ENCODE measurements at places on chromosomes 16 and 17.

DNA sequence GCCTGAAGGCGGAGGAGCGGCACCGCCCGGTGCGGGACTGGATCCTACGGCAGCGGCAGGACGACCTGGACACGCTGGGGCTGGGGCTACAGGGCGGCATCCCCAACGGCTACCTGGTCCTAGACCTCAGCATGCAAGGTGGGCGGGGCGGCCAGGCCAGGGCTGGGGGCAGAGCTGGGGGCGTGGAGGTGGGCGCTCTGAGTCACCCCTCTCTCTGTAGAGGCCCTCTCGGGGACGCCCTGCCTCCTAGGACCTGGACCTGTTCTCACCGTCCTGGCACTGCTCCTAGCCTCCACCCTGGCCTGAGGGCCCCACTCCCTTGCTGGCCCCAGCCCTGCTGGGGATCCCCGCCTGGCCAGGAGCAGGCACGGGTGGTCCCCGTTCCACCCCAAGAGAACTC, 7.9 kb downstream of the MSLN start:
- DNase-seq: no peak

DNA sequence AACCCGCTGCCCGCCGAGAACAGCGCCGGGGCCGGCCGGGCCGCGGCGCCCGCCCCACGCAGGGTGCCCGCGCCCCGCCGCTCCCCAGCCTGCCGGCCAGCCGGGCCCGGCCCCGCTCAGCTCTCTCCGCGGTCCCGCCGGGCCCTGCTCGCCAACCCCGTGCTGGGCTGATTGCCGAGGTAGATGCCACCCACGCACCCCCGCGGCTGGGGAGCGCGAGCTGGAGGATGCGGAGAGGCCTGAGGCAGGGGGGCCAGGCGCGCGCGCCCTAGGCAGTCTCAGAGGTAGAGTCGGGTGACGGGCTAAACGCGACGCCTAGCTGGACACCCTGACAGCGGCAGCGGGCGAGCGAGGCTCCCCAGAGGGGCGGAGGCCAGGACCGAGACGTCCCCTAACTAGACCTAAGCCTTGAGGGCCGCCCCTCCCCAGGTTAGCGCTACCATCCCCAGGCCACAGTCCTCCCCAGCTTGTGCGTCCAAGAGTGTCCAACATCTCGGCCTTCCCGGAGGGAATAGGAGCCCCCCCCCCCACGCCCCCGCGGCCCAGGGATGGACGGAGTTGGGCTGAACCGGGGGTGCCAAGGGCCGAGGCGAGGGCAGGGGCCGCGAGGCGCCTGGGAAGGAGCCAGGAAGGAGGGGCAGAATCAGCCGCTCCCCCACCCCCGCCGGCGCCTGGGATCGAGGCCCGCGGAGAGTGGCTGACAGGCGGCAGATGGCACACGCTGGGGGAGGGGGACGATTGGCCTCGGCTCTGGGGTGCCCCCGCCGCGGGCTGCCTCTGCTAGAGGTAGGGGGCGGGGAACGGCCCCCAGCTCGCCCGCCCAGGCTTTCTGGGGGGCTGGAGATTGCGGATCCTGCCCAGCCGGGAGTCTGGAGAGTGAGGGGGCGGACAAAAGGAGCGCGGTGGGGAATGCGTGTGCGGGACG, 2.5 kb upstream of the ZNF423 start:
- no peak for DNase-seq

DNA sequence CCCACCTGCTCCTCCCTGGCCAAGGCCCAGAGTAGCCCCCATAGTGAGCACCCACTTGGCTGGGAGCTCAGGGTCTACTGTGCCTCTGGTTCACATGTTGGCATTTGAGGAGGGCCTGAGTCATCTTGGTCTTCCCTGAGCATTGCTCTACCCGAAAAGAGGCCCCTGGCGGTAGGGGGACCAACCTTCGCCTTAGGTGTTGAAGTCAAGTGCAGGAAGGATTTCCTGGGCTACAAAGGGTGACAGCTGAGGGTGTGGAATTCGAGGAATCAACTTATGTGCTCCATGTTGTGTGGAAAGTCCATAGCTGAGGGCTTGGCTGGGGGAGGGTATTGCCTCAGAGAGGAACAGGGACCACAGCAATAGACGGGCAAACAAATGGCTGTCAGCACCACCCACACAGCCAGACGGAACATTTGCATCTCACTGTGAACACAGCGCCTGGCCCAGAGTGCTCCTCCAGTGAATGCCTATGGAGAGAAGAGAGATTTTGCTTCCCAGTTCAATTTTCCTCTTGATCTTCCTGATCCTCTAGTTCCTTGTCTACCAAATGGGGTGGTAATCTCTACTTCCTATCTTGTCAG, 35.6 kb upstream of the NGFR start:
- DNase-seq: no peak

DNA sequence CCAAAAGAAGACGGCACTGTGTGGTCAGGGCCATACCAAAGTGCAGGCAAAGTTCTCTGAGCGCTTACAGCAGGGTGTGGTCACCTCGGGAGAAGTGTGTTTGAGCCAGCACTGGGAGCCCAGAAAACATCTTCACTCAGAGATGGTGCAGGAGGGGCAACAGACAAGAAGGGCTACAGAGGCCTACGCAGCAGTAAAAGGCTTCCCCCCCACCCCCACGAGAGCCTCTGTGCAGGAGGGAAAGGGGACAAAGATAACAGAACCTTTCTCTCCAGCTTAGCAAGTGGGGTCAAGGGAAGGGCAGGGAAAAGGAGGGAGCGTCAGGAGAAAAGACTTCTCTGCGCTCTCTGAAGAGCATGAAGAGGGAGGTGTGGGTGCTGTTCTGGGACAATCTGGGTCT, 2.8 kb downstream of the VAT1 start:
- no peak for DNase-seq

GRCh38 chr16:57878586-57878985, 76.3 kb upstream of the KIFC3 start:
- DNase-seq: no peak

DNA sequence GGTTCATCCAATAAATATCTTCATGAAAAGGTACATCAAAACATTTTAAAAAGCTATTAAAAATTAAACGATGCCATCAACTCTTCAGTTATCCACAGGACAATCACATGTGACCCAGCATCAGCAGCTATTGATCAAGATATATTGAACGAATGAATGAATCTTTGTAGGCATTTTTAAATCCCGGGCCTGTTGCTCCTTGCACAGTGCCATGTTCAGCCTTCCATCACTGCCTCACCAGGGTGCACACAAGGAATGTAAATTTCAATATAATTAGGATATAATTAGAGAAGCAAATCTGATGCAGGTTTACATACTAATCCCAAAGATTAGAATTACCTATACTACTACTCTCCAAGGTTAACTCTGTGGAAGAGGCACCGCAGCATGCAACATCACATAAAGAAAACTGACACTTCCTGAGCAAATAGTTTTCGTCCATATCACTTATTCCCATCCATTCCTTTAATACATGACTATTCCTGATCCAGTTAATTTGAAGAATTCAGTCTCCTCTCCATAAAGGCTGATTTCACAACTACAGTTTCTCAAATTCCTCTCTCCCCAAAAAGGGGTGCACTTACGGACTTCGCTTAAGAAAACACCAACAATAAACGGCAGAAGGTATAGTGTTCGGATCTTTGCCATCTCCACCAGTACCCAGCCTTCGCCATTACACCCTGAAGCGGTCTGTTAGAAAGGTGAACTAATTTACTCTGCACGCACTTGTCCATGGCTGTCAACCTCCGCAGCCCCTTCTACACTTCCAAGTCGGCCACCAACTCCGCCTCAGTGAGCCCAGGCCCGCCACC, 938 bp downstream of the NCOR1 start:
- no peak for DNase-seq

DNA sequence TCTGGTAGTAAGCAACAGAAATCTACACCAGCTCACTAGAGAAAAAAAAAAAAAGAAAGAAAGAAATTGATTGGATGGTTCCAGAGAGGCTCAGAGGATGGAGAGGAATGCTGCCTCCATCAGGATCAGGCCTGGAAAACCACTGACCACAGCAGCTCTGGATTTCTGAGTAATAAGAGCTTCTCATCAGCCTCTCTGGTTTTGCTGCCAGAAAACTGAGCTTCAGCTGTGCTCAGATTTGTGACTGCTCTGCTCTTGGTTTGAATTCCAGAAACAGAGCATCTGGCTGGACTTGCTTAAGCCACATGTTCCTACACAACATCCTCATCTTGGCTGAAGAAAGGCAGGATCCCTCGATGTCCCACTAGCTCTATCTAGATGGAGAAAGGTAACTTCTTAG, 25.9 kb downstream of the IRX6 start:
- DNase-seq: no peak

DNA sequence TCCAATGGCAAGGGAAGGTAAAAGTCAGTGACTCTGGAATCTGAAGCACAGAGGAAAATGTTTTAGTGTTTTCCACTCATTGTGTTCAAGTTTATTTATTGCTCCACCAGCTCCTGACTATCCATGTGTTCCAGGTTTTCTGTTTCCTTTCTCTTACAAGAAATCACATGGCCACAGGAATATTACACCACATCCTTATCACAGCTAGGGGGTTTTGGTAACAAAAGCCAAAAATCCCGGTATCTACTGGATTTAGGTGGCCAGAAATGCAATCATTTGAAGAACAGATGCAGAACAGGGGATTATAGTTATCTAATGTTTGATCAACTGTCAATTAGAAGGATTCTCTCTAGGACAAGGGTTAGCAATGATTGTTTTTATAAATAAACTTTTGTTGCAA, 47.9 kb downstream of the STH start:
- no peak for DNase-seq

DNA sequence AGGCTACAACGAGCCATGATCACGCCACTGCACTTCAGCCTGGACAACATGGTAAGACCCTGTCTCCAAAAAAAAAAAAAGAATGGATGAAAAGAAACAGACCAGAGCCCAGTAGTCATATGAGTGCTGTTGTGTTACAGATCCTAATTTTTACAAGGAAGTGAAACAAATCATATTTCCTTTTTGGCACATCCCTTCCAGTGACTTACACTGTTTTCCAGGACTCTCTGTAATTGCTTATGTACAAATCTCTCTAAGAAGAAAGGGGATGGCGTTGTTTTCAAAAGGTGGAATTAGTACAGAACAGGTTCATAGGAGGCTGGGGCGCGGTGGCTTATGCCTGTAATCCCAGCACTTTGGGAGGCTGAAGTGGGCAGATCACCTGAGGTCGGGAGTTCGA, 19.8 kb upstream of the ZNF594 start:
- no peak for DNase-seq

- DNase-seq: no peak
Measured at GRCh38 chr17:19733953-19734526, 14.1 kb downstream of the ALDH3A1 start.

DNA sequence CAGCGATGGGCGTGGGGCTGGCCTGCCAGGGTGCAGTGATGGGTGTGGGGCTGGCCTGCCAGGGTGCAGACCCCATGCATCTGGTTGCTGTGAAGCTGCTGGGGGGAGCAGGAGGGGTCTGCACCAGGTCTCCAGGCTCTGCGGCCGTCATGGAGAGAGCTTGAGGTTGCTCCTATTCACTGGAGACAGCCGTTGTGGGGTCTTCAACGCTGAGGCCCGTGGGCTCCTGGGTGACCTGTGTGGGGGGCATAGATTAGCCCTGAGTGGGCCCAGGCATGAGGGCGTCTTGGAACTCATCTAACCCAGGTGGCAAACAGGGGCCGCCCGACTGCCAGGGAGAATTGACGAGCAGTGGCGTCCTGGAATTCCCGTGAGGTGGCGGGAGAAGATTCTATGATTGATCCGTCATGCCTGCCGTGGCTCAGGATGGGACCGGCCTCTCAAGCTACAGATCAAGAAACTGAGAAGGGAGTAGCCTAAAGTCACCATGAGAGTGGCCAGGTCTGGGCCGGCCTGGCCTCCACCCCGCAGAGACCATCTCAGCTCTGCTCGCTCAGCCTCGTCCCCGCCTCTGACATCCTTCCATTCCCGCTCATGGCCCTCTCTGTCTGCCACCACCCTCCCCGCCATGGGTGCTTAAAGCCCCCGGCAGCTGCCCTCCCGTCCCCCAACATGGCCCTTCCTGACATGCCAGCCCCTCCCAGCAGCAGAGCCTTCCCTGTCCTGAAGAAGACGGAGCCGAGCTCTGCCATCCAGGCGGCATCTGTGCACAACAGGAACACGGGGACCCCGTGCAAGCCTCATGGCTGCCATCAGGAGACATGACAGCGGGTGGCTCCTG, 50.7 kb upstream of the ACSF3 start:
- DNase-seq: no peak

DNA sequence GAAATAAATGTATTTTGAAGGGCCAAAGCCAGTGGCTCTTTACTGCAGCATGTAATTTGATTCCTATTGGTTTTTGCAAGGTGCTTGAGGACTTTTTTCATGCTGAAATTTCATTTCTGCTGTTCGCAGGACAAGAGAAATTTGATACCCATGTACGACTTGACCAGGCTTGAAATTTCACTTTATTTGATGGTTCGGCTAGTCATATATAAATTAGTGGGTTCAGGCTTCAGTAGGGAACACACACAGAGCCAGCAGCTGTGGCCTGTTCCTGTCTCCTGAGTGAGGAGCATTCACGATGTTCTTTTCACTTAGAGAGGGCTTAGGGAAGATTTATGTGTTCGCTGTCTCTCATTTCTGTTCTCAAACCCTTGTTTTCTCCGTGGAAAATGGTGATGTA, 258.4 kb upstream of the CACNG5 start:
- DNase-seq: no peak

DNA sequence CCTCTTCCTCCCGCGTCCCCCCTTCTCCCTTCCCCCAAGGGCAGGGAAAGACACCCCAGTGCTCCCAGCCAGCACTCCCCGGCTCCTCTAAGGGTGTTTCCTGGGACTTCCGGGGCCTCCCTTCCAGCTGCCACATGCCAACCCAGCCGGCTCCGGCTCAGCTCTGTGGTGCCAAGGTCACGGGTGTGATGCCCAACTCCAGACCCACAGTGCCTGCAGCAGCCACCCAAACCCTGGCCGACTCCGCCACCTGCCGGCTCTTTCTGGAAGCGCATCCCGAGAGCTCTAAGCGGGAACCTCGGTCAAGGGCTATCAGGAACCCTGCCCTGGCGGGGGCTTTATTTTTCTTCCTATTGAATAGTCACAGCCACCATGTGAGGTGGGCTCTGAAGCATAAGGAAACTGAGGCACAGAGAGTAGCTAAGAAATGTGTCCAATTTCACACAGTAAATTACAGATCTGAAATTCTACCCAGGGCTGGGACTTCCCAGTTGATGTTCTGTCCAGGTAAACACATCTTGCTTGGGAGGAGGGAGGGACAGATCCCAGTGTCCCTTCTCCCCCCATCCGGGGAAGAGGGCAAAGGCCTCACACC, 3.3 kb upstream of the PPP1R1B start:
- DNase-seq: peak; percentile 77

GRCh38 chr17:8885967-8886684, 18.7 kb upstream of the PIK3R6 start:
- no peak for DNase-seq

GRCh38 chr17:73616120-73616872, 27.9 kb downstream of the SDK2 start:
- DNase-seq: no peak

- DNase-seq: no peak
Measured at GRCh38 chr16:1982991-1983543, 926 bp upstream of the GFER start.

GRCh38 chr17:62140376-62140775, 75.3 kb upstream of the MED13 start:
- no peak for DNase-seq

GRCh38 chr17:35284955-35285354, 42.1 kb downstream of the SLFN5 start:
- no peak for DNase-seq

GRCh38 chr17:30361766-30362279, 16.9 kb upstream of the CPD start:
- no peak for DNase-seq
